ENCODE measurements at places on chromosomes 16 and 17.

DNA sequence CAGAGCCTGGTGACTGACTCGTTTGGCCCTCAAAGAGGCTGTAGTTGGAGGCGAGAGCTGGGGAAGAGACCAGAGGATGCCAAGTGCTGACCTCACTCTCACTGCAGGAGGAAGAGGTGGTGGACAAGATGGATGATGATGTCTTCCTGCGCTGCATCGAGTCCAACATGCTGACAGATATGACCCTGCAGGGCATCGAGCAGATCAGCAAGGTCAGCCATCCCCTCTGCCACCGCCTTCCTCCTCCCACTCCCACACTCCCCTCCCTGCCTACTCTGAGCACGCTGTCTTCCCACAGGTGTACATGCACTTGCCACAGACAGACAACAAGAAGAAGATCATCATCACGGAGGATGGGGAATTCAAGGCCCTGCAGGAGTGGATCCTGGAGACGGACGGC, 26.9 kb downstream of the POLR2A start:
- H3K4me3 ChIP-seq: no peak overlapping the region
- peaks cover 56% of the 10 kb centered on the region for H3K36me3 ChIP-seq
- no peak overlapping the region for H3K27ac ChIP-seq
- H3K27me3 ChIP-seq: no peaks in the 10 kb centered on the region

GRCh38 chr17:36945959-36946725, 2.6 kb upstream of the AATF start:
- H3K27ac ChIP-seq: no peak overlapping the region
- peaks cover 5% of the 10 kb centered on the region for H3K4me1 ChIP-seq
- no peak for DNase-seq
- H3K4me3 ChIP-seq: no peak overlapping the region

- no peaks in the 10 kb centered on the region for H3K4me1 ChIP-seq
- H3K27ac ChIP-seq: no peak overlapping the region
- peaks cover 40% of the 10 kb centered on the region for H3K27me3 ChIP-seq
- H3K4me3 ChIP-seq: peak overlapping the region; percentile 56
- H3K36me3 ChIP-seq: no peaks in the 10 kb centered on the region
These were observed 2.5 kb upstream of the CDH3 start for GRCh38 chr16:68642436-68643101.

GRCh38 chr17:82805823-82806222, 34.0 kb downstream of the ZNF750 start:
- H3K36me3 ChIP-seq: peaks cover 35% of the 10 kb centered on the region
- DNase-seq: no peak
- H3K27ac ChIP-seq: no peak overlapping the region
- no peak overlapping the region for H3K4me3 ChIP-seq
- H3K4me1 ChIP-seq: no peaks in the 10 kb centered on the region

DNA sequence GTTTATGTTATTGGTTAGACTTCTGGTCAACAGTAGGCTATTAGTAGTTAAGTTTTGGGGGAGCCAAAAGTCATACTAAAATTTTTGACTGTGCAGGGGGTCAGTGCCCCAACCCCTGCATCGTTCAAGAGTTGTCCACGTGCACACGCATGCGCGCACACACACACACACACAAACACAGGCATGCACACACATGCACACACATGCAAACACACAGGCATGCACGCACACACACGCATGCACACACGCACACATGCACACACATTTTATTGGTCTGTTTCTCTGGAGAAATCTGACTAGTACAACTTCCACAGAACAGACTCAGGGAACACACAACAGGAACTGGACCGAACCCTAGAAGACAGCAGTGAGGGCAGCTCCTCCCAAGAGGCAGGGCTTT, 24.4 kb upstream of the USP10 start:
- H3K27me3 ChIP-seq: peaks cover 2% of the 10 kb centered on the region
- H3K36me3 ChIP-seq: no peaks in the 10 kb centered on the region
- no peak overlapping the region for H3K27ac ChIP-seq
- H3K4me3 ChIP-seq: no peak overlapping the region

GRCh38 chr16:66735891-66736290, 15.5 kb downstream of the DYNC1LI2 start:
- DNase-seq: no peak
- peaks cover 7% of the 10 kb centered on the region for H3K4me1 ChIP-seq
- peaks cover 30% of the 10 kb centered on the region for H3K36me3 ChIP-seq
- H3K4me3 ChIP-seq: no peak overlapping the region
- H3K27ac ChIP-seq: no peak overlapping the region

DNA sequence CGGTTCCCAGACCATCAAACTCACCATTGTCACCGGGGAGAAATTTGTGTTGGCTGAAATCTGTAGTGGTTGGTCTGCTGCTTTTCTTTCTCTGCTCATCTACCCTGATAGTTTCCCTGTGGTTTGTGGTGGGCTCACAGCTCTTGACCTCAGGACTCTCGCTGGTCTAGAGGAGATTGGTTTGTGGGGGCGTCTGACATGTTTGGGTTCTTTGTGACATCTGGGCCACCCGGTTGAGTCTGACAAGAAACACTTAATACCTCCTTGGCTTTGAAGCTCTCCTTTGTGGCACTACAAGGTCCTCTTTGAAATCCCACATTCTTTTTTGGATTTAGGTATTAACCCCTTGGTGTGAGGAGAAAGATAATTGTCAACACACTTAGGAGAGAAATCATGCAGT, 662.0 kb downstream of the WWOX start:
- no peaks in the 10 kb centered on the region for H3K36me3 ChIP-seq
- no peak overlapping the region for H3K4me3 ChIP-seq
- no peak for DNase-seq
- no peak overlapping the region for H3K27ac ChIP-seq
- H3K27me3 ChIP-seq: no peaks in the 10 kb centered on the region

DNA sequence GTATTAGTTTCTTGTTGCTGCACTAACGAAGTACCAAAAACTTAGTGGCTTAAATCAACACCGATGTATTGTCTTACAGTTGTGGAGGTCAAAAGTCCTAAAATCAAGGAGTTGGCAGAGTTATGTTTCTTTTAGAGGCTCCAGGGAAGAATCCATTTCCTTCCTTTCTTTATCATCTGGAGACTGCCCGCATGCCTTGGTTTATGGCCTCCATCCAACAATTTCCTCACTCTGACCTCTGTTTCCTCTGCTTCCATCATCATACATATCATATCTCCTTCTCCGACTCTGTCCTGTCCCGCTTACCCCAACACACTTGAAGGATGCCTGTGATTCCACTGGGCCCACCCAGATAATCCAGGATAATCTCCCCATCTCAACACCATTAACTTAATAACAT, 627.8 kb downstream of the KCNJ2 start:
- DNase-seq: no peak
- H3K36me3 ChIP-seq: no peaks in the 10 kb centered on the region
- H3K4me1 ChIP-seq: no peaks in the 10 kb centered on the region
- no peak overlapping the region for H3K4me3 ChIP-seq
- H3K27me3 ChIP-seq: no peaks in the 10 kb centered on the region

DNA sequence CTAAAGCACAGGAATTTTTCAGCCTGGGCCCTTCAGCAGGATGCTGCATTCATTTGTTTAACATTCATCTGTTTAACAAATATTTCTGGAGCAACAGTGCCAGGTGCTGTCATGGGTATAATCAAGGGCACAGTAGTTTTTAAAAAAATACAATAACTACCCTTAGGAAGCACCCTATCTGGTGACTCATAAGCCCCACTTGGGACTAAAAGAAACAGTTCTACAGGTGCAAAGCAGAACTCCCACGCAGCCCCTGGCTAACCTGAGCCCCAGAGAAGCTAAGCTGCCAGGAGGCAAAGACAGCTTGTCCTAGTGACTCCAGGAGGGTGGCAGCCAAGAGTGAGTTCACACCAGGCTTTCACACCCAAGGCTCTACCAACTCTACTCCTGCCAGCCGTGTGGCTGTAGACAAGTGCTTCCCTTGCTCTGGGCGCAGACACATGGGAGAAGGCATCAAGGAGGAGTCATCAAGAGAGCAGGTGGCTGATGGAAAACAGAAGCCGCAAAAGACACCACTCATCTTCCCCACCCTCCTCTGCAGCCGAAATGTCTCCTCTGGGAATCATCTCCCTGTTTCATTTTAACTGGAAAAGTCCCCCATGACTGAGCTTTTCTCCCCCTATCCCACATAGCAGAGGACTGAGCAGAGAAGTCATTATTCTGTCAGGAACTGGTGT, 14.4 kb downstream of the CUEDC1 start:
- H3K27ac ChIP-seq: no peak overlapping the region
- no peaks in the 10 kb centered on the region for H3K27me3 ChIP-seq
- no peak for DNase-seq
- H3K4me3 ChIP-seq: no peak overlapping the region

DNA sequence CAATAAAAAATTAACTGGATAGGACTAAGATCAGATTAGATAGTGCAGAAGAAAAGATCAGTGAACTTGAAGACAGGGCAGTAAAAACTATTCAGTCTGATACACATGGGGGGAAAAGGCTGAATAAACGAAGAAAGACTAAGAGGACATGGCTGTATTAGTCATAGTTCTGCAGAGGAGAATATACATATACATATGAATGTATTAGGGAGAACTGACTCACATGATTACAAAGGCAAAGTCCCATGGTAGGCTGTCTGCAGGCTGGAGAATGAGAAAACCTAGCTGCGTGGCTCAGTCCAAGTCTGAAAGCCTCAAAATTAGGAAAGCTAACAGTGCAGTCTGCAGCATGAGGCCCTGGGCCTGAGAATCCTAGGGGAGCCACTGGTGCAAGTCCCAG, 98.2 kb upstream of the GNAO1 start:
- H3K4me1 ChIP-seq: no peaks in the 10 kb centered on the region
- no peak for DNase-seq
- H3K27ac ChIP-seq: no peak overlapping the region
- H3K4me3 ChIP-seq: no peak overlapping the region
- no peaks in the 10 kb centered on the region for H3K27me3 ChIP-seq
- no peaks in the 10 kb centered on the region for H3K36me3 ChIP-seq

- H3K4me1 ChIP-seq: peaks cover 18% of the 10 kb centered on the region
- H3K27ac ChIP-seq: no peak overlapping the region
These were observed 22.9 kb downstream of the PIK3R6 start for GRCh38 chr17:8844229-8845218.

- no peak overlapping the region for H3K27ac ChIP-seq
- H3K4me3 ChIP-seq: no peak overlapping the region
- no peak for DNase-seq
- no peaks in the 10 kb centered on the region for H3K4me1 ChIP-seq
These were observed 41.6 kb downstream of the SPAG9 start for GRCh38 chr17:51079049-51079448.

DNA sequence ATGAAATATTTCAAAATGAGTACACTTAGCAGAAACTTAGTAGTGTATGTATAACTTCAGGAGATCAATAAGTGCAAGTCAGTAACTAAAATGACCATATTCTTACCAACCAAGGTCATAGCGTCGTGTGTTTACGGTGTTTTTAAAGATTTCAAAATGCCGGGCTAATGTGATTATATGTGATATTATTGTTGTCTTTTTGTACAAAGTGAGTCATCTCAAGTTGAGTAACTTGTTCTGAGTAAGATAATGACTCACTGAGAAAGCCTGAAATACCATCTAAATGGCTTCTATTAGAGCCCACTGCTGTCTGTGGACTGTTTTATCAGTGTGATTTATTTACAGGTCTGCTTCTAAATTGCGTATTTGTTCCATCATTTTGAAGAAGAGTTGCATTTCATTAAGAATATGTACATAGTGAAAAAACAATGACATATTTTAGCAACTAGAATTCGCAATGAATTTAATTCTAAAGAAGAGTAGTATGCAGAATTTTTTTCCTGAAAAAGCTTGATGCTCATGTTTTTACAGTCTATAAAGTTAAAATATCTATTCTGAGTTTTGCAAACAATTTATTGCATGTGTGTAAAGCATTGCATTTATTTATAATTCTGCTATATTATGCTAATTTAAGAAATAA, 12.7 kb downstream of the KRT12 start:
- H3K4me3 ChIP-seq: no peak overlapping the region
- no peaks in the 10 kb centered on the region for H3K36me3 ChIP-seq
- peaks cover 14% of the 10 kb centered on the region for H3K27me3 ChIP-seq
- no peak for DNase-seq
- H3K4me1 ChIP-seq: no peaks in the 10 kb centered on the region

GRCh38 chr17:47684535-47685193, 9.3 kb upstream of the TBKBP1 start:
- no peak overlapping the region for H3K4me3 ChIP-seq
- peaks cover 56% of the 10 kb centered on the region for H3K36me3 ChIP-seq
- no peaks in the 10 kb centered on the region for H3K27me3 ChIP-seq
- no peaks in the 10 kb centered on the region for H3K4me1 ChIP-seq
- no peak for DNase-seq

GRCh38 chr17:73513426-73513825, 130.8 kb downstream of the SDK2 start:
- no peaks in the 10 kb centered on the region for H3K27me3 ChIP-seq
- H3K4me1 ChIP-seq: peaks cover 8% of the 10 kb centered on the region
- no peaks in the 10 kb centered on the region for H3K36me3 ChIP-seq
- no peak for DNase-seq
- H3K4me3 ChIP-seq: no peak overlapping the region
- H3K27ac ChIP-seq: no peak overlapping the region

GRCh38 chr17:62705156-62705777, 77.8 kb downstream of the MRC2 start:
- H3K4me1 ChIP-seq: peaks cover 14% of the 10 kb centered on the region
- no peaks in the 10 kb centered on the region for H3K36me3 ChIP-seq
- H3K27me3 ChIP-seq: no peaks in the 10 kb centered on the region
- H3K27ac ChIP-seq: no peak overlapping the region
- DNase-seq: no peak
- no peak overlapping the region for H3K4me3 ChIP-seq

- no peak overlapping the region for H3K4me3 ChIP-seq
- DNase-seq: no peak
- peaks cover 6% of the 10 kb centered on the region for H3K4me1 ChIP-seq
- H3K27ac ChIP-seq: no peak overlapping the region
These were observed 7.4 kb upstream of the ETV4 start for GRCh38 chr17:43553573-43553972.

DNA sequence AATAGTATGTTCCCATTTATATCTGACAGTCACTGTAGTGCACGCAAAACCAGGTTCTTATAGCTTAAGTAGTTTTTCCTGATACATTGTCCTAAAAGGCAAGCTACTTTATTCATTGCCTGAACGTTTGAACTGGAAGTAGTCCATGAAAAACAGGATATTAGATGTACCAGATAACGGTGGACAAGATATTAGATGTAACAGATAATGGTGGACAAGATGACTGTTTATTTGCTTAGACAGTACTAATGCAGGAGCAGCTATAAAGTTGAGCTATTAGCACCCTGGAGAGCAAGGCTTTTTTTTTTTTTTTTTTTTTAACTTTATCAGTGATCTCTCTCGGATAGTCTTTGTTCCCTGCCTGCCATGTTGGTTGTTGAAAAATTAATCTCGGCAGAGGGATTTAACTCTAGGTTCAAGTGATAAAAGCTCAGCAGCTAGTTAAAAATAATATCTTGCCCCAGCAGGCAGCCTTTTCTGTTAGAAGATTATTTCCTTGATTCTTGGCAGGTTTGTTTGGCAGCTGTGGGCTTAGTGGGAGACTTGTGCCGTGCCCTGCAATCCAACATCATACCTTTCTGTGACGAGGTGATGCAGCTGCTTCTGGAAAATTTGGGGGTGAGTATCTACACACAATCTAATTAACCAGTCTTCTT, 17.3 kb upstream of the TBKBP1 start:
- peaks cover 38% of the 10 kb centered on the region for H3K36me3 ChIP-seq
- no peaks in the 10 kb centered on the region for H3K4me1 ChIP-seq
- H3K27me3 ChIP-seq: no peaks in the 10 kb centered on the region

Data from common myeloid progenitor, CD34-positive (primary cell).